Activated T-helper 2 cell treated with anti-CD3 and anti-CD28 coated beads, Interferon-gamma antibody, Interleukin-2, Interleukin-4, amounts not matched to agents 10 μg/mL and 5 μg/mL and 100 μg/mL, durations not matched to agents 14 hours and 24 hours and 36 hours (primary cell): ENCODE measurements at places on chromosomes 5 and 9. TPM values are rescaled to one million over a fixed set of nuclear protein-coding genes. Genes with fewer than 3 reads are reported as not detected.

DNA sequence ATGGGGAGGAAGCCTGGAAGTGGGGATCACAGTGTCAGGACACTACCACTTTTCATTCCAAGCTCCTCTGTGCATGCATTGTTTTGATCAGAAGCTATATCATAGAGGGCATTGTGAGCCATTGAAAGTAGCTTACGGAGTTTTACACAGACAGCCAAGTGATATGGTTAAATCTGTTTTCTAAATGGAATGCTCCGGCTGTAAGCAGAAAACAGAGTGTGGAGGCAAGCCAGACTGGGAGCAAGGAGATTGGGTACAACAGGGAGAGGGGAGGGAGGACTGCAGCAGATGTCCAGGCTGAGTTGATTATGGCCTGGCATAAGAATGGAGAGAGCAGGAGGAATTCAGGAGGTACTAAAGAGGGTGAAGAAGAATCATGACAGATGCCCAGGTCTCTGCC lies 15.5 kb upstream of the SOWAHA start:
- no peak for DNase-seq
- H3K4me1 ChIP-seq, result peaks cover 5% of the 10 kb centered on the region
- H3K36me3 ChIP-seq, result no peaks in the 10 kb centered on the region
- no peak overlapping the region for H3K27ac ChIP-seq
- H3K27me3 ChIP-seq, result peaks cover 40% of the 10 kb centered on the region

ICE1 gene
- total RNA-seq, result 31.8 and 33.9 TPM in 2 replicates

- no peak for DNase-seq
- no peaks in the 10 kb centered on the region for H3K4me1 ChIP-seq
- no peak overlapping the region for H3K4me3 ChIP-seq
- H3K27me3 ChIP-seq, result peaks cover 29% of the 10 kb centered on the region
These were observed 19.9 kb upstream of the ANGPTL2 start for GRCh38 chr9:127142291-127142690.

GRCh38 chr5:150299571-150300327 lies 3.0 kb downstream of the ARSI start:
- DNase-seq, result no peak
- no peak overlapping the region for H3K27ac ChIP-seq
- peaks cover 29% of the 10 kb centered on the region for H3K27me3 ChIP-seq
- no peaks in the 10 kb centered on the region for H3K36me3 ChIP-seq

IFNB1 gene
- total RNA-seq, result not detected in 2 replicates

KIF12 gene
- not detected in 2 replicates for total RNA-seq

SLC6A19 gene
- total RNA-seq, result not detected in 2 replicates

TERT gene
- total RNA-seq, result 11.8 and 12.0 TPM in 2 replicates

IL13 gene
- 777 and 830 TPM in 2 replicates for total RNA-seq

FCN1 gene
- total RNA-seq, result not detected in 2 replicates

DNA sequence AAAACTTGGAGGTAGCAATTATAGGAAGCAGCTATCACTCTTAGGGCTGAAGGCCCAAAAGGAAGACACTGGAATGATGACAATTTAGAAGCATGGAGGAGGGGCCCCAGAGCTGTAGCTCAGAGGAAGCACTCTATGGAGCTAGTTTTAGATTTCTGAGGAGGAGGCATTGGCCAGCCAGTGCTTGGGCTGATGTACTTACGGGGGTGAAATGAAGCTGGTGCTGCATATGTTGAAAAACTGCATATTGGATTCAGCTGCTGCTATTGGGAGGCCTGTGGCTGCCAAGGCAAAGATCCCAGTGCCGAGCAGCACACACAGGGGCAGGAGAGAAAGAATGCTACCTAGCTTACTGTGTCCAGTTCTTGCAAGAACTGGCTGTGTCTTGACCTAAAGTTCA lies 53.9 kb upstream of the HMHB1 start:
- DNase-seq, result no peak
- peaks cover 5% of the 10 kb centered on the region for H3K27me3 ChIP-seq

DNA sequence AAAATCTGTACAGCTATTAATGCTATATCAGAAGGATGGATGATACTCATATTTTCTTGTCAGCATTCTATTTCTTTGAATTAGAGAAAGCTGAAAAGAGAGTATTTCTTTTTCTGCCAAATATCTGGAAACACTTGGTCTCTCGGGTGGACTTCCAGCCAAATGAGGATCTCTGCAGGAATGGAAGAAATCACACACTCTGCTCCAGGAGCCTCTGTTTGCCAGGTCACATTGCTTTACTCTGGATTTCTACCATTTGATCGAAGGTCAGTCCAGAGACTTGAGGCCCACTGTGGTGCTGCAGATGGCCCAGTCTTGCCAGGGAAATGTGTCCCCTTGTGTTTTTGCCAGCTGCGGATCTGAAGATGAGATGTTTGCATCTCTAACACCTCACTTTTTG lies 154.1 kb downstream of the PCSK1 start:
- H3K4me3 ChIP-seq, result no peak overlapping the region
- no peak overlapping the region for H3K27ac ChIP-seq
- H3K36me3 ChIP-seq, result no peaks in the 10 kb centered on the region
- peaks cover 4% of the 10 kb centered on the region for H3K27me3 ChIP-seq
- H3K4me1 ChIP-seq, result peaks cover 21% of the 10 kb centered on the region

GRCh38 chr5:34584165-34584564 lies 72.0 kb upstream of the RAI14 start:
- no peak overlapping the region for H3K4me3 ChIP-seq
- no peaks in the 10 kb centered on the region for H3K36me3 ChIP-seq
- peaks cover 23% of the 10 kb centered on the region for H3K4me1 ChIP-seq
- no peak overlapping the region for H3K27ac ChIP-seq
- DNase-seq, result no peak
